ENCODE measurements at places on chromosomes 4 and X.

DNA sequence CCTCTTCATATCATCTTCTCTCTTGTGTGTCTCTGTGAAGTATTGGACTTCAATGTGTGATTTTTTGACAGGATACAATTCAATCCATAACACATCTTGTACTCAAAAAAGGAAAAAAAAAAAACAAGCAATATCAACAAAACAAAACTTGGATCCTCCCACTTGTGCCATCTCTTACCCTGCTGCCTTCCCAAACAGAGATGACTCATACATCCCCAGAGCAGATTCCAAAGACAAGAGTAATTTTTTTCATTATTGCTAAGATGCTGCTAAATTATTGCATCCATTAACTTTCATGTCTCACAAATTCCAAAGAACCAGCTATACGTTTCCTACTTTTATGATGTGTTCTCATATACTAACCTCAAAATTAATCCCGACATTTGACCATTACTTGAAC, 479.2 kb downstream of the GBA3 start:
- DNase-seq, result no peak

DNA sequence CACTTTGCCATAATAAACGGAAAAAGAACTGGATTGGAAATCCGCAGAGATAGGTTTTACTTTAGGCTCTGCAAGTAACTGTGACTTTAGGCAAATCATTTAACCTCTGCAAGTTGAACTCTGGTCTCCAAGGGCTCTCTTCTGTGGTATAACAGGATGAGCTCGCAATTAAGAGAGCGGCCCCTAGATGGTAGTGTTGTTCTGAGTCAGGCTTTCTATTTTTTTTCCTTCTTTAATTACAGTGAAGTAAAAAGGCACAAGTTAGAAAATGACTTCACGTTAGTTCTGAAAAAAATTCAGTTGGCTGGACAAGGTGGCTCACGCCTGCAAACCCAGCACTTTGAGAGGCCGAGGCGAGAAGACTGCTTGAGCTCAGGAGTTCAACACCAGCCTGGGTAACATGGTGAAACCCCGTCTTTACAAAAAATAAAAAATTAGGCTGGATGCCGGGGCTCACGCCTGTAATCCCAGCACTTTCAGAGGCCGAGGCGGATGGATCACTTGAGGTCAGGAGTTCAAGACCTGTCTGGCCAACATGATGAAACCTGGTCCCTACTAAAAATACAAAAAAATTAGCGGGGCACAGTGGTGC, 18.0 kb downstream of the RPS3A start:
- DNase-seq, result peak; percentile 70

- DNase-seq, result peak; percentile 64
Measured at GRCh38 chrX:17692709-17693346, 44.5 kb upstream of the SCML1 start.

DNA sequence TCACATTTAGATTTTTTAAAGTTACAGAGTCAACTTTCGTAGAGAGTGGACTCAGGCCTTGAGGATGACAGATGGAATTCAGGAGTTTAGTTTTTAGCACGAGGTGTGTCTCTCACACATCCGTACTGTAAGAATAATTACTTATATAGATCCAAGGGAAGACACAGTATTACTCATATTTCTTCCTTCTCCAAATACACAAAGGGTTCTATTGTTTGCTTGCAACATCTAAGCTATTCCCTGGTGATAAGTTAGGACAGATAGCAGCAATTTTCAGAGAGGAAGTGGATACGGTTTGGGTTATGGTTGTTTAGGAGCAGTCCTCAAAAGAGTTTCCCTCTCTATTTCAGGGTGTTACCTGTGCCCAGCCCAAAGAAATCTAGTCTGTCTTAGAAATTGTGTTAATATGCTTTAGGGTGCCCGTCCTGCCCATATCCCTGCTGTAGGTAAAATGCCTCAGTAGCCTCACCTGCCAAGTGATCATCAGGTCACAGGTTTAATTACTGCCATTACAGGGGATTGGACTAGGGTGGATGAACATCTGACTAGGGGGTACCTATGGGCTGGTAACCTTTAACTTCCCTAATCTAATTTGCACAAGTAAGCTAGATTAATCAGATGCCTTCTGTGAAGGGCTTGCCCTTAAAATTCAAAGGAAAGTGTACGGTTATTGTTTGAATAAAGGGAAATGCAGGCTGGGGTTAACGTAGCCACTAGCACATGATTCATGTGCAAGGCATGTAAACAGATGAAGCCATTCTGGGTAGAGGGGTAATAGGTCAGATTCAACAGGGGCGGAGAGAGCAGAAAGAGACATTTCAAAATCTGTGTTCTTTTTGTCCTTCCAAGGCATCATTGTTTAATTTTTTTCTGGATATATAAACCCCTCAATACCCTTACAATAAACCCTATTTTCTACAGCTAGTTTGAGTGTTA, 8.7 kb upstream of the PPP3CA start:
- DNase-seq, result no peak

GRCh38 chr4:120664851-120665250, 257.7 kb downstream of the PRDM5 start:
- no peak for DNase-seq

DNA sequence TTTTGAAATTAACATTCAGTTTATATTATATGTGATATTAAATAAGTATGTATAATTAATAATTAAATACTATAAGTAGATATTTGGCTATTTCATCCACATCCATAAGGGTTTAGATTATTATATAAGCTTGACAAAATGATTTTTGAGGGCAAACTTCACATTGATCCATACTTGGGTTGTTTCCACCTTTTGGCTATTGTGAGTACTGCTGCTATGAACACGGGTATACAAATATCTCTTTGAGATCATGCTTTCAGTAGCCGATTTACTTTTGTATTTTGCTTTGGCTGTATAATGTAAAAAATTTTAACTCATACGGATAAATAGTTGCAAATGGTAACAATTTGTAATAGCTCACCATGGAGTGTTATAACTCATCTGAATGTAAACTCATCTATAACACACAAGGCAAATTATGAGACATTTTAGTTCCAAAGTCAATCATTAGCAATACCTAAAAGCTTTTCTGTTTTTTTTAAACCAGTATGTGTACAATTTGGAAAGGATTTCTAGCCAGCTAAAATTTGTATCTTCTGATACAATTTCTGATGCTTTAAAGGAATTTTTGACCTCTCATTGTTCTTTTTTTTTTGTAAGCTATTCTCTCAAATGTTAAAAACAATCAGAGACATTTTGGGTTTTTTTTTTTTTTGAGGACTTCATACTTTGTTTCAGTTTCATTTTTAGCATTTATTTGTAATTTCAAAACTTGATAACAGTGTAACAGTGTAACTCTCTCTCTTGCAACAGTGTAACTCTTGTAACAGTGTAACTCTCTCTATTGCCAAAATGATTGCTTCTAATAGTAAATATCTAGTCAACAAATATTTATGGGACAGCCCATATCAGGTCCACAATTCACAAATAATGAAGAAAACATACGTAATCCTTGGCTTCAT, 51.8 kb upstream of the ARX start:
- DNase-seq, result no peak

DNA sequence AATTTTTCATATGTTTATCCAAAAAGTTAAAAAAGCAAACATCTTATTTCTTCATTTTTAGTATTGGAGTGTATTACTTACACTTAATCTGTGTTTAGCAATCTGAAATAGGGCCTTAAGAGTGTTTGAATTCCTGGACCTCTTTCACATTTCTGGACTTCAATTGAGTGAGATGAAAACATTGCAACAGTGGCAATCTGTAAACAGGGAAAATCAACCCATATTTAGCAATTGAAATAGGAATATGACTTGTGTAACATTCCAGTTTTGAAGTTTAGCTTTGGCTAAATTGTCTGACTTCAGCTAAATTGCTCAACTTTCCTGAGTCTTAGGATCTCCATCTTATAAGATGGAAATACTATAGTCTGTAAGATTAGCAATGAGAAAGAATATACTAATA, 34.6 kb upstream of the FHL1 start:
- DNase-seq, result no peak
